RPMI7951 (cell line): ENCODE measurements at places on chromosomes 2 and 18. TPM values are rescaled to one million over a fixed set of nuclear protein-coding genes. Genes with fewer than 3 reads are reported as not detected.

Gene REG3G
- not detected in 2 replicates for total RNA-seq

Gene HOXD11
- total RNA-seq, result 0.10 TPM in 1 of 2 replicates, not detected in the other

Gene UGT1A9
- total RNA-seq, result not detected in 2 replicates

Gene DOK6
- total RNA-seq, result not detected in 2 replicates

GRCh38 chr2:144097440-144098225 lies 422.3 kb downstream of the ZEB2 start:
- no peak for DNase-seq

- DNase-seq, result no peak
These were observed 100.4 kb downstream of the CCDC141 start for GRCh38 chr2:178949584-178949983.

- DNase-seq, result no peak
These were observed 6.6 kb downstream of the IL1RN start for GRCh38 chr2:113133704-113134598.

- no peak for DNase-seq
These were observed 256.2 kb upstream of the ZSWIM2 start for GRCh38 chr2:187105218-187105617.

DNA sequence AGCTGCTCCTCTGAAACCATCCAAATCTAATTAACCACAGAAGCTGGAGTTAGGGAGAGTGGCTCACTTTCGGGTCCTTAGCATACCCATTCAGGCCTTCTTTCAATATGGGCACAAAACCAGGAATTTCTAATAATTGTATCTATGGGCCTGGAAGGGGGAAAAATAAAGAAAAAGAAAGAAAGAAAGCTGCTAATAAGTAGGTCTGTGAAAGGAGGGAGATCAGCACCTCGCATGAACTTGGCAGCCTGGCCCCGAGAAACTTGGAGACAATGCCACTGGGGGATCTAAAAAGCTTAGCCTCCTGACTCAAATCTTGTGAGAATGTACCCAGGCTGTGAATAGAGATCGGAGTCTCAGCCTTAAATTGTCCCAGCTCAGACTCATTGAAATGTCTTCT lies 252.1 kb upstream of the SLC14A2 start:
- DNase-seq, result no peak

- DNase-seq, result no peak
These were observed 62.9 kb upstream of the ASPRV1 start for GRCh38 chr2:70024284-70024683.

- no peak for DNase-seq
These were observed 61.7 kb downstream of the STK39 start for GRCh38 chr2:168185583-168186274.

DNA sequence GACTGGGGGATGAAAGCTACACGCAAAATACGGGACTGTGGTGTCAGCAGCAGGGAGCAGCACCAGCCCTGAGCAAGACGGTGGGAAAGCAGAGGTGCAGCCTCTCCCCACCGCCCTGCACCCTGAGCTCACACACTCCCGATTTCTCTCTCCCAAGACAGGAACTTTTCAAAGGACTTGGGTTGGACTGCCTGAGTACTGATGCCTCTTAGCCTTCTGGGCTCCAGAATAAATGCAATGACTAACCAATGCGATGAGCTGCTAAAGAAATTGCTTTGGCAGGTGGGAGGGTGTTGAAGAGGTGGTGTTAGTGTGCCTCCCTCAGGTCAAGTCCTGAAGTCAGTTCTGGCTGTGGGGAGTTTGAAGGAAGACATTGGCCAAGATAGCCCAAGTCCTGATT lies 9.6 kb downstream of the TRIM54 start:
- no peak for DNase-seq

DNA sequence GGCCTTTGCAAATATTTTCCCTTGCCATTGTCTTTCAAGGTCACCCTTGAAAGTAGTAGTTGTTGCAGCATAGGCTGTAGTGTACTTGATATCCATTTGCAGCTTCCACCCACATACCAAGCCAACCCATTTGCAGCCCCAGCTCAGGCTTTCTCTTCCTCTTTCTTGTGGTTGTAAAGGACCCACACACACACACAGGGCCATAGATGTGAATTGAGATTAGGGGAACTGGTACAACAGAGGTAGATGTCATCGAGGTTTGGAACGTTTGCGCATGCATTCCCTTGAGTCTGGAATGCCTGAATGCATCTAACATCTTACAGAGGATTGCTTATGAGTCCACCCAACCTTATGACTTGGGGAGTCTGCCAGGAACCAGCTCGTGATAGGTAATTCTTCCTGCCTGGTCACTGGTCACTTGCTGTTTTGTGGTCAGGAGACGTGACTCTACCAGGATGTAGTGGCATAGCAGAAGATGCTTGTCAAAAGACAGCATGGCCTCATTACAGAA lies 91.9 kb downstream of the MRPS9 start:
- no peak for DNase-seq

DNA sequence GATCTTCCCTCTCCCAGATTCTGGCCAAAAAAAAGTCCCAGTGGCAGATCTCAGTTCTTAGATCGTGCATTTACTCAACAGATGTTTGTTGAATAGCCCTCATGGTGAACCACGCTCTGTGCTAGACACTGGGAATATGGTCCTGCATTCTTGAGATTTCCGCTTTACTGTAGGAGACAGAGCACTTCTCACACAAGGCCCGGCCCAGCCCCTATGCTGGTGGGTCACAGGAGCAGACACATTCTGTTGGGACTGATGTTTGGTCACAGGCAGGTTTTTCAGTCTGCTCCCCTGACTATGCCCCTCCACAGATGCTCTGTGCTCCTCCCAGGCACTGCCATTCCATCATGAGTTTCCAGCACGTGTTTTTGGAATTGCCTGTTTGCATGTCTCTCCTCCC lies 110.9 kb downstream of the RAPGEF4 start:
- no peak for DNase-seq
